WTC11 (cell line): ENCODE measurements at places on chromosomes 7 and 10. TPM values are rescaled to one million over a fixed set of nuclear protein-coding genes. Genes with fewer than 3 reads are reported as not detected.

Gene MMP21
- total RNA-seq, result not detected in 3 replicates

GRCh38 chr7:80726666-80727065 is 88.2 kb downstream of the CD36 start:
- no peak overlapping the region for H3K4me3 ChIP-seq
- H3K27ac ChIP-seq, result no peak overlapping the region
- H3K27me3 ChIP-seq, result peaks cover 4% of the 10 kb centered on the region
- peaks cover 71% of the 10 kb centered on the region for H3K4me1 ChIP-seq
- H3K36me3 ChIP-seq, result no peaks in the 10 kb centered on the region

Gene TMEM184A
- 1.3 to 1.4 TPM (median 1.3 TPM) in 3 replicates for total RNA-seq

Gene NKX1-2
- total RNA-seq, result 30.8 to 57.7 TPM (median 31.0 TPM) in 3 replicates

Gene EGR2
- 0.92 to 1.6 TPM (median 1.6 TPM) in 3 replicates for total RNA-seq

DNA sequence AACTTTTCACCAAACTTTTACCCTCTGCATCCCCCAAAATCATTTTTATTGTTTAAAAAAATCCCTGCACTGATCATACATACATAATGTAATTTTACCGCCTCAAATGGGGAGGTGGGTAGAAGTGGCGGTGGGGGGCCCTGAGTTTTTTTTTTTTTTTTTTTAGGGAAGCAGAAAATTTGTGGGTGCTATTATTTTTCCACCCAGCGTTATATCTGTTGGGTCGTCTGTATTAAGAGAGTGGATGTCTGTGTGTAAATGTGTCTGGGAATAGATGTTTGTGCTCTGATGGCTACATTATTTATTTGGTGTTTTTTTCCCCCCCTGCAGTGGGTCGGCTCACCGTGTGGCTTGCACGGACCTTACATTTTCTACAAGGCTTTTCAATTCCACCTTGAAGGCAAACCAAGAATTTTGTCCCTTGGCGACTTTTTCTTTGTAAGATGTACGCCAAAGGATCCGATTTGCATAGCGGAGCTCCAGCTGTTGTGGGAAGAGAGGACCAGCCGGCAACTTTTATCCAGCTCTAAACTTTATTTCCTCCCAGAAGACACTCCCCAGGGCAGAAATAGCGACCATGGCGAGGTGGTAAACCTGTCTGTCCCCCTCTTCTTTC is 438 bp downstream of the ARID5B start:
- peak overlapping the region; percentile 93 for H3K4me3 ChIP-seq
- H3K4me1 ChIP-seq, result peaks cover 40% of the 10 kb centered on the region

DNA sequence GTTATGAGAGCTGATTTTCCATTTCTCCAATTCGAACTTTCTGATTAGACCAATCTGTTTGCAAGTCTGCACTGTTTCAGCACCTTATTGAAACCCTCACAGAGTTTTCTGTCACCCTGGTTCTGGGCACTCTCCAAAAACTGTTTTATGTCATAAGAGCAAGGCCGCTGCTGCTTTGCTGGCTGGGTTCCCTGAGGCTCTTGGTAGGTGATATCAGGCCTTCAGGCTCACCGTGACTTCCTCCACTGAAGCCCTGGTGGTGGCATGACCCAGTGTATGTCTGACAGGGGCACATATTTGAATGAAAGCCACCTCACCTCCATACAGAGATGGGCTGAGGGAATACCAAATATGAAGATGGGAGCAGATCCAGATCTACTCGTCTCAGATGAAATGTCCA is 8.3 kb downstream of the RABGEF1 start:
- H3K4me3 ChIP-seq, result no peak overlapping the region
- no peak overlapping the region for H3K27ac ChIP-seq
- H3K4me1 ChIP-seq, result no peaks in the 10 kb centered on the region
- 0 out of 2 replicates have a peak, but pooled peaks cover 3% of the 10 kb centered on the region for H3K36me3 ChIP-seq
- no peaks in the 10 kb centered on the region for H3K27me3 ChIP-seq

DNA sequence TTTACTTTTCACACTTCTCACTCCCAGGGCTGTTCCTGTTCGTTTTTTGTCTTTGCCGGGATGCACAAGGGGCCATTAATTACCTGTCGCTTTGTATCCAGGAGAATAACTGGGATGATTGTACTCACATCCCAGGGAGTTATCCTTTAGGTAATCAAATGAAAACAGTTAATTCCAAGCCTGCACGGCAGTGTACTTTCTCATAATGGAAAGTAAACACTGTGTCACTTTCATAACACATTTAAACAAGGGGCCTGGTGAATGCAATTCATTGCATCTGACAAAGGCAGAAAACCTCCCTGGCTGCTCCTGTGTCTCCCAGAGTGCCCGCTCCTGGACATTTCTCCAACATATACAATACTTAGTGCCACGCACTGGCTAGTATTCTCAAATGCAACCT is 138.7 kb upstream of the CELF2 start:
- peaks cover 3% of the 10 kb centered on the region; the same call in 1 of the 2 replicates for H3K4me1 ChIP-seq
- H3K27ac ChIP-seq, result no peak overlapping the region
- peaks cover 2% of the 10 kb centered on the region; the same call in 1 of the 2 replicates for H3K27me3 ChIP-seq

DNA sequence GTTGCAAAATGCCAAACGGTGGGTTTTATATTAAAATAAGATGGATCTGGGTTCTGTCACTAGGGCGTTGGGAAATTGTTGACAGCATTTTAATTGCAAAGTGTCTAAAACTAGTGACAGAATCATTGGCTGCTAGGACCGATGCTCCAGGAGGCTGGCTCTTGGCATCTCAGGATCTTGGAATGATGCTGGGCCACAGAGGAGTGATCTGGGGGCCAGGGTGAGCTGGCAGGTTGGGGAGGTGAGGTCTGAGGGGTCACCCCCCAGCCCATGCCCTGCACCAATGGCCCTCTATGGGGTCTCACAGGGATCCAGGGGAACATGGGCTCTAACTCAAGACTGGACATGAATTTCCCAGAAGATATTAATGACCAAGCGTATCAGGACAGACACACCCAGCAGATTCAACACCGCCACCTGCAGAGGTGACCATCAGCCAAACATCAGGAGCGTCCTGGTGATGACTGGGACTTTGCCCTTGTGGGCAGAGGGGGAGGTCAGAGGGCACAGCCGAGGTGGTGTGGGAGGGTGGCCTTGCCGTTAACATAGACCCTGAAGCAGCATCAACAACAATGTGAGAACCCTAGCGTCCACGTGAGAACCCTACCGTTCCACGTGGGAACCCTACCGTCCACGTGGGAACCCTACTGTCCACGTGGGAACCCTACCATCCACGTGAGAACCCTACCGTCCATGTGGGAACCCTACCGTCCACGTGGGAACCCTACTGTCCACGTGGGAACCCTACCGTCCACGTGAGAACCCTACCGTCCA is 89.0 kb upstream of the PPP2R2D start:
- no peak overlapping the region for H3K27ac ChIP-seq
- no peaks in the 10 kb centered on the region for H3K36me3 ChIP-seq
- H3K4me3 ChIP-seq, result no peak overlapping the region
- no peak for DNase-seq

DNA sequence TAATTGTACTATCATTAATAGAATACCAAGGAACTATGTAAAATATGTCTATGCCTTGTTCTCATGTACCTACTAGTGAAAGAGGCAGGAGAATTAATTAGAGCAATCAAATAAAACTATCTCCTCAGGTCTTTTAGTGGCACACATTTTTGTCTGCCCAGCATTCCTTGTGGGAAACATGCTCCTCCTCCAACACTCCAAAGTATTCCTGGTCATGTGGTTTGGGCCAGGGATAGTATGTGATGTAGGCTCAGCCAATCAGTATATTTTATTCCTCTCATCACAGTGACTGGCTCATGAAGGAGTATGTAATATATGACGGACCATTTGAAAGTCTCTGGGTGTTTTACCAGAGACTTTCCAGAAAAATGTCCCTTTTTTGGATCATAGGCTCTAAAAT is 16.7 kb upstream of the SYPL1 start:
- H3K4me1 ChIP-seq, result peaks cover 4% of the 10 kb centered on the region; the same call in 1 of the 2 replicates
- H3K27me3 ChIP-seq, result no peaks in the 10 kb centered on the region
- H3K4me3 ChIP-seq, result no peak overlapping the region

- H3K36me3 ChIP-seq, result no peaks in the 10 kb centered on the region
- H3K4me3 ChIP-seq, result no peak overlapping the region
- H3K27me3 ChIP-seq, result no peaks in the 10 kb centered on the region
- H3K27ac ChIP-seq, result peak overlapping the region; percentile 65
- no peak for DNase-seq
These were observed 43.6 kb downstream of the NKX6-2 start for GRCh38 chr10:132742167-132742836.

- DNase-seq, result no peak
- H3K4me1 ChIP-seq, result peaks cover 49% of the 10 kb centered on the region
- H3K36me3 ChIP-seq, result no peaks in the 10 kb centered on the region
These were observed 82.4 kb downstream of the CREM start for GRCh38 chr10:35208949-35209613.

DNA sequence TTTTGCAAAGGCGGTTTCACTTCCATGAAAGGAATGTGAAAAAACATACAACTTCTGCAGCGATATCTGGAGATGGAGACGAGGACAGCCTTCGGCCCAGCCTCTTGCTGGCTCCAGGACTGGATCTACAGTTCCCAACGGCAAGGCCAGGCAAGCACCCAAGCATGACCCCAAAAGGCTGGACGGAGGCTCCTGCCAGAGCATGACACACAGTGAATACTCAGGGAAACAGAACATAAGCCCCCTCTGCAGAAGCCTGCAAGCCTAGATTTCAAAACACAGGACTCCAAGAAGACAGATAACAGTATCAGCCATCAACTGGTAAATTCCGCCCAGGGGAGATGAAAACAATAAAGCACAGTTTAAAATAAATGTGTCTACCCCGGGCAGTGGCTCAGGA is 3.3 kb upstream of the LRRC27 start:
- H3K4me3 ChIP-seq, result no peak overlapping the region
- no peak overlapping the region for H3K27ac ChIP-seq
- DNase-seq, result no peak
- peaks cover 36% of the 10 kb centered on the region for H3K4me1 ChIP-seq

GRCh38 chr10:113071446-113071845 is 121.4 kb downstream of the TCF7L2 start:
- H3K4me1 ChIP-seq, result peaks cover 62% of the 10 kb centered on the region
- H3K36me3 ChIP-seq, result peaks cover 8% of the 10 kb centered on the region
- no peak overlapping the region for H3K4me3 ChIP-seq
- peak overlapping the region; percentile 71 for H3K27ac ChIP-seq
- no peak for DNase-seq

Gene MUC3A
- total RNA-seq, result 50.6 to 74.8 TPM (median 67.2 TPM) in 3 replicates

Gene ASZ1
- not detected in 3 replicates for total RNA-seq

DNA sequence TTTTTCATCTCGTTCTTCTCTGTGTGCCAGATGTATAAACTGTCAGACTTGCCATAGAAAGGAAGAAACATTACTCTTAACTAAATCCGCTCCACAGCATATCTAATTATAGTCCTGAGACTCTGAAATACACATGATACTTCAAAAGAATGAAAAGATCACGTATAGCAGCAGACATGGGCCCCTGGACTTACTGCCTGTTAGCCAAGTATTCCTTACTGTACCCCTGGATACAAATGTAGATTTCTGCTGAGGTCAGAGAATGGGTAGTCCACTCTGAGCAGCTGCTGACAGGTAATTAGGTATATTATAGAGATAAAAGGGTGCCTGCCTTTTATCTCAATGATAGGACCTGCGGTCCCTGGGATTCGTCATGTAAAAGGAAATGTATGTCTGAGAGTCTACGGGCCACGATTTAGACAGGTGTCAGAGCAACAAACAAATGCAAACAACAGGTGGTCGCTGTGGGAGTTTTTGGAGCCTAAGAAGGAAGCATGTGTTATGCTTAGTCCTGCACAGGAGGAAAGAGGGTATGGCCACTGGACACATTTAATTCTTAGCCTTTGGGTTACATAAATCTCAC is 69.4 kb downstream of the VOPP1 start:
- no peaks in the 10 kb centered on the region for H3K27me3 ChIP-seq
- no peak overlapping the region for H3K4me3 ChIP-seq
- peaks cover 35% of the 10 kb centered on the region for H3K4me1 ChIP-seq
- peaks cover 5% of the 10 kb centered on the region for H3K36me3 ChIP-seq
- no peak for DNase-seq

DNA sequence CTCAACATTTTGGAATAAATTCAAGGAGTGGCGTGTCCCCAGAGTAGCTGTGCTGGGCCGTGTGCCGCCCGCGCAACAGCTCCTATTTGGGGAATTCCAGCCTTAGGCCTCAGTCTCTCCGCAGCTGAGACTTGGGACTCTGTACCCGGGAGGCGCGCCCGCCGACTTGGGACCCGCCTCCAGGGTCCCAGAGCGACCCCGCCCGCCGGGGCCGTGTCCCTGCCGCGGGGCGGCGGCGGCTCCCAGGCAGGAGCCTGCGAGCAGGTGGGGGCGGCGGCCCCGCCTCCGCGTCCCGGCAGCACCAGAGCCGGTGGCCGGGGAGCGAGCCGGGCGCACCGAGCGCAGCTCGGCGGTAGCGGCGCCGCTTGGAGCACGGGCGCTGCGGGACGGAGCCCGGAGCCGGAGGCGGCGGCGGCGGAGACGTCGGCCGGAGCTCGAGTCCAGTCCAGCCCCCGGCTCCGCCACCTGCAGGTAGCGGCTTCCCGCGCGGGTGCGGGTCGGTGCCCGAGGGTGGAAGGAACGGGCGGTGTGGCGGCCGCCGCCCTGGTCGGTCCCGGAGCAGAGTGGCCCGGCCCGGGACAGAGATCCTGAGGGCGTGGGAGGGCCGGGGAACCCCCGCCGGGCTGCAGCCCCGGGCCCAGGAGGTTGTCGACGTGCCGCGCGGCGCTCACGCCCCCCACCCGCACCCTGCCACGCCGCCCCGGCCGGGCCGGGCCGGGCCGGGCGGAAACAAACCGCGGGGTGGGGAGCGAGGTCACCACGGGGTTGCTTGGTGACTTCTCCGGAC is at the start of gene WIPF3:
WIPF3 (plus strand) TSS at position 301 of the 787 bp plus-strand sequence. CDS start 28,217 bp downstream, outside the sequence.
- no peaks in the 10 kb centered on the region for H3K36me3 ChIP-seq
- no peak within 1 kb of the TSS for H3K27ac ChIP-seq
- peak within 1 kb of the TSS; percentile 74 for H3K4me3 ChIP-seq
- DNase-seq, result peak; percentile 70

- H3K27ac ChIP-seq, result no peak overlapping the region
- H3K4me3 ChIP-seq, result no peak overlapping the region
- no peaks in the 10 kb centered on the region for H3K36me3 ChIP-seq
- no peak for DNase-seq
- H3K4me1 ChIP-seq, result peaks cover 18% of the 10 kb centered on the region
- no peaks in the 10 kb centered on the region for H3K27me3 ChIP-seq
These were observed 7.2 kb downstream of the ADAMTS14 start for GRCh38 chr10:70679498-70679897.

DNA sequence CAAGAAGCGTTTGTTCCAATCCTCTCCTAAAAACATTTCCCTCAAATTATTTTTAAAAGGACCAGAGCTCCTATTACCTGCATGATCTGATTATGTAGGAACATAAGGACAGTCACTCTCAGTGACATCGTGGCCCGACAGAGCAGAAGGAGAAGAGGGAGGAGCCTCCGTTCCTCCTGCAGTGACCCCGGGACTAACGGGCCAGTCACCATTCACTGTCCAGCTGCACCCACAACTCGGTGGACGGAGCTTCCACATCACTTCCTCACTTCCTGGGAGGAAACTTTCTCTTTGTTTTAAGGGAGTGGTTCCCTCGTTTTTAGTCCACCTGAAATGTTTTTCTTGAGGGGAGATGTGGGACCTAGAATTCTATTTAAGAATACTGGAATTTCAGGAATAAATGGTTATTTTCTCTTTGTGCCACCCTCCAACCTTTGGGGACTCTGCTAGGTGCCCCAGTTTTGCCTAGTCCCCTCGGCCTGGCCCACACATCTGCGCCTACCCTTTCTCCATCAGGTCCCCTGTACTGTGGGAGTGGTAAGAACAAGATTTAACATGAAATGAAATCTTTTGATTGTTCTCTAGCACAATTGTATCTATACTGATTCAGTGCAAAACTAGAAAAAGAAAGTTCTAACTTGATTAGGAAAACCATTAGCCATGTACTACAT is 173.5 kb upstream of the RNF32 start:
- H3K4me1 ChIP-seq, result peaks cover 7% of the 10 kb centered on the region; the same call in 1 of the 2 replicates
- no peaks in the 10 kb centered on the region; the same call in 1 of the 2 replicates for H3K27me3 ChIP-seq
- H3K4me3 ChIP-seq, result no peak overlapping the region
- DNase-seq, result no peak
- H3K27ac ChIP-seq, result no peak overlapping the region

- no peaks in the 10 kb centered on the region for H3K36me3 ChIP-seq
- H3K27me3 ChIP-seq, result no peaks in the 10 kb centered on the region
- no peak overlapping the region for H3K4me3 ChIP-seq
- H3K27ac ChIP-seq, result no peak overlapping the region
These were observed 168.0 kb upstream of the LRRN3 start for GRCh38 chr7:110922906-110923305.

Gene GRM8
- total RNA-seq, result 2.1 to 2.4 TPM (median 2.3 TPM) in 3 replicates
